Liver (tissue), 10 donors: ENCODE measurements at places on chromosomes 2 and 18. TPM values are rescaled to one million over a fixed set of nuclear protein-coding genes. Genes with fewer than 3 reads are reported as not detected.

Gene PARD6G
- polyA plus RNA-seq, result 1.5 TPM

Gene GALR1
- polyA plus RNA-seq, result not detected

Gene ABCA12
- polyA plus RNA-seq, result not detected

Gene ABCG8
- polyA plus RNA-seq, result 46.9 TPM

Gene CAVIN2
- 14.1 TPM for polyA plus RNA-seq

Gene REEP1
- polyA plus RNA-seq, result 0.46 TPM

Gene CREB1
- 4.4 TPM for polyA plus RNA-seq

- no peaks in the 10 kb centered on the region for H3K27me3 ChIP-seq
- H3K4me3 ChIP-seq, result no peak overlapping the region
- H3K36me3 ChIP-seq, result peaks cover 3% of the 10 kb centered on the region
Measured at GRCh38 chr2:142989273-142990204, 112.1 kb downstream of the KYNU start.

DNA sequence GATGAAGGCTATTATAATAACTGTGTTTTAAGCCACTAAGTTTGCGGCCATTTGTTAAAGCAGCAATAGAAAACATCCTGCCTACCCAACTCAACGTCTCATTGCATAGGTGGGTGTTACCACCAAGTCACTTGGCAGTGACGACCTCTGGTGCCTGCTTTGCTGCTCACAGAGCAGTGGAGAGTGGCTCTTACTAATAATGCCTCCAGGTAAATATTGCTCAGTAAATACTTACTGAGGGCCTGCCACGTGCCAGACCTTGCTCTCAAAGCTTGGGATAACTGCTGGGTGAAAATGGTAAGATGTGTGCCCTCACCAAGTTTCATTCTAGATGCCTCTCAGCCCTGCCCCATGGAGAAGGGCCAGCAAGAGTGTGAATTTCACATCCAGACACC, 27.7 kb downstream of the ITGA6 start:
- DNase-seq, result no peak
- H3K4me1 ChIP-seq, result peaks cover 4% of the 10 kb centered on the region
- H3K27me3 ChIP-seq, result no peaks in the 10 kb centered on the region
- no peak overlapping the region for H3K27ac ChIP-seq
- no peaks in the 10 kb centered on the region for H3K36me3 ChIP-seq

DNA sequence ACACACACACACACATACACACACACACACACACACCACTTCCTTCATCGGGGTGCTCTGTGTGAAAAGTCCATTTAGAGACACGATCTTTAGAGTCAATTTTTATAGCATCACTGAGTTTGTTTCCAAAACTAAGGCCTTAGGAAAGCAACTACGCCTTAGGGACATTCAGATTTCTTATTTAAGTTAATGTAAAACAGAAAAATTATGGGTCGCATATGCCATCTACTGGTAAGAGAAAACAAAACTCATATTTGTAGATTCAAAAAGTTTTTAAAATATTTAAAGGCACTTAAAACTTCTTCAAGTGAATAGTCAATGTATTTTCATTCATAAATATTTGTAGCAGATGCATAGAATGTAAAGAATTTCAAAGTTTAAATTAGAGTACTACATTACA, 166.2 kb downstream of the ATAD2B start:
- no peak overlapping the region for H3K4me3 ChIP-seq
- H3K27me3 ChIP-seq, result no peaks in the 10 kb centered on the region
- H3K4me1 ChIP-seq, result no peaks in the 10 kb centered on the region
- peaks cover 22% of the 10 kb centered on the region for H3K36me3 ChIP-seq
- DNase-seq, result no peak

DNA sequence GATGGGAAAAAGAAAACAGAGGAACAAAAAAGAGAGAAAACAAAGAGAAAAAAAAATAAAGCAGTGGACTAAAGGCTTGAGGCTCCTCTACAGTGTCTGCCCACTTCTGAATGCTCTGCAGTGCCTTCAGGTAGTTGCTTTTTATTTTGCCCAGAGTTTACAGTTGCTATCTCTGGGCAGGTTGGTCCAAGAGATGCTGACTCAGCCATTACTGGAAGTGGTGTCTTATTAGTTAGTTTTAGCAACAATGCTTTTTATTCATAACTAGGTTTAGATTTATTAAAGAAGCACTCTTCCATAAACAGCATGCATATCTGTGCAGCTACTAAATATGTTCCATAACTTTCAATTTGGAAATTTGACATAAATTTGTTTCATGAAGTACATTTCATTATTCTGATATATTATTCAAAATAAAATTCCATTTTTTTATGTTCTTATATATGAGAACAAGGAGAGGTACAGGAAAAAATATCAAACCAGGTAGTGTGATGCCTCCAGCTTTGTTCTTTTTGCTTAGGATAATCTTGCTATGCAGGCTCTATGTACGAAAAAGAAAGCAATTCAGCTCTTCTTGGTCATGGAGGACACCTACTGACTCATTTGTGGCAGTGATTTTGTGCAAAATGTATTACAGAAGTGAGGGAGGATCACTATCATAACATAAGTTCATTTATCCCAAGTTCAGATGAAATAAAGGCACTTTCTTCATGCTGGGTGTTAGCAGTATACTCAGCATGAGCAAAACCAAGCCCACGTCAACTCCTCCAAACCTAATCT, 69.5 kb downstream of the RPIA start:
- no peak overlapping the region for H3K4me3 ChIP-seq
- peaks cover 10% of the 10 kb centered on the region for H3K4me1 ChIP-seq
- peaks cover 5% of the 10 kb centered on the region for H3K27me3 ChIP-seq
- H3K36me3 ChIP-seq, result no peaks in the 10 kb centered on the region
- DNase-seq, result no peak

DNA sequence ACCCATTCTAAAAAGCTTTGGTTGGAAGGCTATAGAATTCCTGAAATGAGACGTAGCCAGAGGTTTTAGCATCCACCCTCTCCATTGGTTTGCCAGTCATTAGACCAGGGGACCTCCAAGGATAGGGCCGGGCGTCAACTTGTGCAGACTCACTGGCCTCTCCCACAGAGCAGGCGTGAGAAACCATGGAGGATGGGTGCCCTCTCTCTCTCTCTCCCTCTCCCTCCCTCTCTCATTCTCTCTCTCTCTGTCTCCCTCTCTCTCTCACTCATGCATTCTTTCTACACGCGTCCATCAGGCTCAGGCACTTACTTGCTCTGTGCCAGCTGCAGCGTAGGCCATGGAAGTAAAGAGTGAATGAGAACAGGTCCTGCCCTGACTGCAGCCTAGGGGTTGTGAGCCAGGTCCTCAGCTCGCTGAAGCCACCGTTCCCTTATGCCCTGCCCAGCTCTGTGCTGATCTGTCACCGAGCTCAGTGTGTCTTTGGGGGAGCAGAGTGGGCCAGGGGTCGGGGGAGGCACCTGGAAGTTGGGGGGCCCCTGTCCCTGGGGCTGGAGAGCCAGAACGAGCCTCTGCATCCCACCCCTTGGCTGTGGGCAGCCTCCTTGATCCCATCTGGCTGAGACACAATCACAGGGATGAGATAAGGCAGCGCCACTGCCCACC, 304.4 kb upstream of the HS6ST1 start:
- no peak overlapping the region for H3K4me3 ChIP-seq
- no peaks in the 10 kb centered on the region for H3K4me1 ChIP-seq
- H3K36me3 ChIP-seq, result no peaks in the 10 kb centered on the region
- H3K27me3 ChIP-seq, result no peaks in the 10 kb centered on the region
- H3K27ac ChIP-seq, result no peak overlapping the region

- H3K36me3 ChIP-seq, result no peaks in the 10 kb centered on the region
- no peak overlapping the region for H3K4me3 ChIP-seq
- H3K27ac ChIP-seq, result no peak overlapping the region
- H3K27me3 ChIP-seq, result no peaks in the 10 kb centered on the region
- no peak for DNase-seq
Measured at GRCh38 chr18:33560686-33561370, 17.2 kb upstream of the ASXL3 start.
